ENCODE measurements at places on chromosomes 2 and 18.

DNA sequence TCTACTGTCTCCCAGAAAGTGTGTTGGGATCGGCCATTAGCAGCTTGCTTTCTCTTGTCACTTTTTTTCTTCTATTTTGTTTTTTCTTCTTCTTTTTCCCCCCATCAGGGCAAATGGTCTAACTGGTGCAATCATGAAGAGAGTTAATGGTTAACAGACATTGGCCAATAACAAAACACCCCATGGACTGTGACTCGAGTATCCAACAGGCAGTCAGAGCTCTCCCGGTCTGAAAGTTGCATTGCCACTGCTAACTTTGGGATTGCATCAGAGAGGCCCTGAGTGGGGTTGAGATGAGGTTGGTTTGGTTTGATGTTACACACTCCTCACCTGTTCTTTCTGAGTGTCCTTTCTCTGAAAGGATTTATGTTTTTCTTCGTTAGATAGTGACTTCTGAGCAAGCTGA, 12.9 kb upstream of the SNORC start:
- no peak for DNase-seq

GRCh38 chr18:50666536-50666935, 106.6 kb downstream of the MAPK4 start:
- DNase-seq: no peak

DNA sequence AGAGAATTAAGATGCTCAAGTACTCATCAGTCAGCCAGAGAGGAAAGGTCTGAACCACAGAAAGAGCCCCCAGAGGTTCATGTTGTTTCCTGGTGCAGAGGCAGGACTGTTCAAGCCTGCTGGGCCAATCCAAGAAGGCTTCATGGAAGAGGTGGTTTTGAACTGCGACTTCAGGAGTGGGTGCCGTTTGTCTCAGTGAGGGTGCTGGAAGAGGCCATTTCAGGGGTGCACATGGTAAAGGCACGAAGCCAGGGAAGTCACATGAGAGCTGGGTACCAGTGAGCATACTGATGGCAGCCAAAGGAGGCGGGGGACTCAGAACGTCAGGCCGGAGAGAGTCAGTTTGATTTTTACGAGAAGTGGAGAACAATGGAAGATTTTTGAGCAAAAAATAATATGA, 55.5 kb downstream of the EMILIN2 start:
- DNase-seq: no peak

DNA sequence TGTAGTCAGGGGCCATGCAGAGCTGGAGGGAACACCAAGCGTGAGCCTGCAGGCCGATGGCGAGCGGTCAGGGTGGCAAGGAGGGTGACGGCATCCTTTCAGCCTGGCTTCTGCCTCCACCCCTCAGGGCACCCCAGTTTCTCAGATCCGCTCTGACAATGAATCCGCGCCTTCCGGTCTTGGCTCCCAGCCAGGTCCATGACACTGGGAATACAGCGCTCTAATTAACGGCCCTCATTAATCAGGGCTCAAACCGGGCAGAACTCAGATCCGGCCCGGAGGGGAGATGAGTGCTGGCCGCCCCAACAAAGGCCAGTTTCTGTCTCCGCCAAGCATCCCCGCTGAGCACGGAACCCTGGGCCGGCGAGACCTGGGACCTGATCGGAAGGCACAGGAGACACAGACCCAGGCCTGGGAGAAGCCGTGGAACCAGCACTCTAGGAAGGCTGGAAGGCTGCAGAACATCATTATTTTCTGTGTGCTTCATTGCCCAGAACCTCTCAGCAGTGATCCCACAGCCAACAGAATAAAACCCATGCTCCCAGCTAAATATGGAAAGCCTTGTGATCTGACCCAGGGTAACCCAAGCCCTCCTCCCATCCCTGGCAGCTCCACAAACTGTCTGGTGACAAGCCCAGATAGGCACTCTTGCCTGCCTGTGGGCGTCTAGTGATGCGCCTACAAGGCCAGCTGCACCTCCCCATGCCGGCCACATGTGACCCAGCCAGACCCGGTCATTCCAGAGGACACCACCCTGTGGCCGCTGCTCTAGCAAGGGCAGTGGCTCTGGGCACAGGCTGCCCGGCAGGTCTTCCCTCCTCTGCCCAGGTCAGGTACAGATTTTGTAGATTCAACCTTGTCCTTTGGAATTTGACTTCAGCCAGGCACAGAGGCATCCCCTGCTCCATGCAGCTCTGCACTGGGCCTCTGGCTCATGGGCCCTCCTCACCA, 438.7 kb upstream of the MYT1L start:
- DNase-seq: no peak

DNA sequence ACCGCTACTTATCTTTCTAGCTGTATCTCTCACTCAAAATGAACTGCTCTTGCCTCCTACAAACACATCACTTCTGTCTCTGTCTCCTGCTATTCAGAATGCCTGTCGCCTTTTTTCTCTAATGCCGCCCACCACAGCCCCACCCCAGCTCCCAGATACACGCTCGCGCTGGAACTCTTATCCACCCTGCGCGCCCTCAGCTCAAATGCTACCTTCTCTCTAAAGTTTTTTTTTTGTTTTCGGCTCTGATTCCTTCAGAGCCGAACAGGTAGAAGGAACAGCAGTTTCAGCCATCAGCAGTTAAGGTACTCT, 3.9 kb upstream of the SOS1 start:
- no peak for DNase-seq

DNA sequence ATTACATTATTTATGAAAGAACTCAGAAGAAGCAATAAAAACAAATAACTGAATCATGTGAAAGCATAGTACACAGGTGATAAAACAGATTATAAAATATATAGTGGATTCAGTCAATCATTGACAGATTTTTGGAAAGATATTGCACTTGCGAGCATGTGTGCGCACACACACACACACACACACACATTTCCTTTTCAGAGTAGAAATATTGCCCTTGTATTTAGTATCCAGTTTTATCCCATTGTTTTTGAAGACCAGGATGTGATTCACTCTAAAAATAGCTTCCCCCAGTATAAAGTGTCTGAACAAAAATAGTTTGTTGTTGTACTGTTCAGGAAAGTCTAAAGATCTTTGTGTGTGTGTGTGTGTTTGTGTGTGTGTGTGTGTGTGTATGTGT, 145.5 kb downstream of the CALCRL start:
- peak; percentile 63 for DNase-seq

DNA sequence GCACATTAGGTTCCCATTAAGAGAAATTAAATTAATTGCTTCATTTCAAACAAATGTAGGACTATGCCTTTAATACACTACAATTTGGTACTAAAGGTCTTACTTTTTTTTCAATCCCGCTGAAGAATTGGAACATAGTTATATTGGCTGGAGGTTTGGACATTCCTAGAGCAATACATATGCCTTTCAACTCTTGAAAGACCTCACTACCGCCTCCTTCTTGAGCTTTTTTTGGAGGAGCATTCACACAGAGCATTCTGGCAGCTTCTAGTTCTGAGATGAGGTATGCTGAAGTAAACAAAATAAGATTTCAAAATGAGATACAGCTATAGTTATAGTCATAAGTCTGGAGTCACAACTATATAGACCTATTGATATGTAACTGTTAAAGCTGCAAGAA, 10.9 kb downstream of the FAM98A start:
- no peak for DNase-seq

DNA sequence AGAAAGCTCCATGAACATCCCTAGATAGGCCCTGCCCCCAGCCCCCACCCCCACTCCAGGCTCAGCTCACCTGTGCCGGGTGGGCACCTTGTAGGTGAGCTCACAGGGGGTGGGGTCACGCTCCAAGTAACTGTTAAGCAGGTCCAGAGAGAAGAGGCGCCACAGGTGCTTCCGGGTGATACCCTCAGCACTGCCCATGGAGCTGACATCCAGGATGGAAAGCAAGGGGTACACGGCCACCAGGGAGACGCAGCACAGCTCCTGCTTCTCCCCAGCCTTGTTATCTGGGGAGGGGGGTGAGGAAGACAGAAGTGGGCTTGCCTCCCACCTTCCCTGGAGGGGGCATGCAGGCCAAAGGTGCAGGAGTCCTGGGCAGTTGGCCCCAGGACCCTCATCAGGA, 21.9 kb downstream of the CFAP65 start:
- DNase-seq: no peak

DNA sequence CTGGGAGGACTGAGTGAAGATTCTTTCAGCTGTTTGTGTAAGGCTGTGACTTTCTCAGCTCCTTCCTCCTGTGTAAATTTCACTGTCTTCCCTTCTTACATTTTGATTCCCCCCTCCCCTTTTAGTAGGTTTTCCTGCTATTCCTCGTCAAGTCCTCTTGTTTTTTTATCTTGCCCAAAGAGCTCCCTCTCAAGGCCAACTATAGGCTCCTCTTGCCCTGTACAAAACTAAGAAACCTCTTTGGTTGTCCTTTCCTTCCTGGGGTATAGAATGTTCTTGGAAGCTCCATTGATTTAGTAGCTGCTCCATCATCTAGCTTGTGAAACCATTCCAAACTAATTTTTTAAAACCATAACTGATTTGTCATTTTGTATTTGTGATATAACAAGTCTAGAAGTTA, 7.3 kb downstream of the CCDC121 start:
- no peak for DNase-seq

DNA sequence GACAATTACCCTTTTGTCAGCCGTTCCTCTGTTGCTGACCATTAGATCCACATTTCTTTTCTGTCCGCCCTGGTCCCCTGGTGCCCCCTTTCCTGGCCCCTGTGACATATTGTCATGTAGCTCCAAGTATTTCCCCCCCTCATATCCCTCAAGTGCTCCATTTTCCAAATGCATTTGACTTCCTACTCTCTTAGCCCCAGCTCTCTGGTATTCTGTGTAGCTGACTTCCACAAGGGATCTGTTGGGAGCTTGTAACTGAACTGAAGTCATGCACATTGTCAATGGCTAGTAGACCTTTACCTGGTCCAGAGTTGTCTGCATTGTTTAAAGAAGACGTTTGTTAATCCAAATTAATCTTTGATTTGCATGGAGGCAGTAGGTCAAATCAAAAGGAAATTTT, 34.8 kb downstream of the LIPG start:
- DNase-seq: no peak

GRCh38 chr18:23355206-23355605, 97.9 kb upstream of the RIOK3 start:
- DNase-seq: no peak

DNA sequence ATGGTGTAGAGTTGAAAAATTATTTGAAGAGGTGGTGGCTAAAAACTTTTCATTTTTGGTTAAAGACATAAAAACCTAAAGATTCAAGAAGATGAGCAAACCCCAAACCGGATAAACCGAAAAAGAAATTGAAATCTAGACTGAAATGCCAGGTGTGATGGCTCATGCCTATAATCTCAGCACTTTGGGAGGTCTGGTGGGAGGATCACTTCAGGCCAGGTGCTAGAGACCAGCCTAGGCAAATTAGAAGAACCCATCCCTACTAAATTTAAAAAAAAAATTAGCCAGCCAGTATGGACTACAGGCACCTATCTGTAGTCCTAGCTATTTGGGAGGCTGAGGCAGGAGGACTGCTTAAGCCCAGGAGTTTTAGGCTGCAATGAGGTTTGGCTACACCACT, 126.9 kb downstream of the BAZ2B start:
- no peak for DNase-seq

- DNase-seq: no peak
Measured at GRCh38 chr18:47829831-47830230, 100.6 kb downstream of the SMAD2 start.

GRCh38 chr2:69779258-69780001, 37.5 kb downstream of the ANXA4 start:
- DNase-seq: peak; percentile 58

GRCh38 chr18:6755107-6755506, 25.6 kb downstream of the ARHGAP28 start:
- DNase-seq: no peak

DNA sequence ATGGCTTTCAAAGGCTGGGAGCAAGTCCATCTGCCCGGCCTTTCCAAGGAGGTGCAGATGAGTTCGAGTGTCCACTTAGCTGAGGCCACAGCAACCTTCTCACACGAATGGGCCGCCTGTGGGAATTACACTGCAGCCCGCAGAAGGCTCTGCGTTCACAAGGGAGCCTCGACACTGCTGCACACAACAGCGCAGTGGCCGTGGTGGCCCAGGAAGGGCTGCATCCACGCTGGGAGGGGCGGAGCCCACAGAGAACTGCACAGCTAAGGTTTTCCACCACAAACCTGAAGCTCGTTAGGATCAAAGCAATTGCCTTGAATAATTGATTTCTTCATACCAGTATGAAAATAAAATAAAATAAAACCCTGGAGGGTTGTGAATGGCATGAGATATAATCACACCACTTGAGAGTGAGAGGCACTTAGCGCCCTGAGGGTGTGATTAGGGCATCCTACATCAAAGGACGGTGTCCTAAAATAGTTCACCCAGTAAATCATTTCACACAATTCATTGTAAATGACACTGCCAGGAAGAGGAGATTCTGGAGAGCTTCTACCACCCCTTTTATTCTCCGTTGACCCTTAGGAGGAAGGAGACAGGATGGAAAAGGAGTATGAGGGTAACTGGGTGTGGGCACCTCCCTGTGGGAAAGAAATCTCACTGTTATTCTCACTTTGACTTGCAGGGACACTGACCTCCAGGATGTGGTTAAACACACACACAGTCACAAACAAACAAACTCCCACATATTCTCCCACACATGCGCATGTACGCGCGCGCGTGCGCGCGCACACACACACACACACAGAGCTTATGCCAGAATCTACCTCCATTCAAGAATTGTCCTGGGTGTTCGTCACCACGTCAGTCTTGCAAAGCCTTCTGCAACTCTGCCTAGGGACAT, 256.6 kb upstream of the ID2 start:
- DNase-seq: no peak

GRCh38 chr2:232537499-232537898, 2.0 kb upstream of the CHRNG start:
- no peak for DNase-seq

DNA sequence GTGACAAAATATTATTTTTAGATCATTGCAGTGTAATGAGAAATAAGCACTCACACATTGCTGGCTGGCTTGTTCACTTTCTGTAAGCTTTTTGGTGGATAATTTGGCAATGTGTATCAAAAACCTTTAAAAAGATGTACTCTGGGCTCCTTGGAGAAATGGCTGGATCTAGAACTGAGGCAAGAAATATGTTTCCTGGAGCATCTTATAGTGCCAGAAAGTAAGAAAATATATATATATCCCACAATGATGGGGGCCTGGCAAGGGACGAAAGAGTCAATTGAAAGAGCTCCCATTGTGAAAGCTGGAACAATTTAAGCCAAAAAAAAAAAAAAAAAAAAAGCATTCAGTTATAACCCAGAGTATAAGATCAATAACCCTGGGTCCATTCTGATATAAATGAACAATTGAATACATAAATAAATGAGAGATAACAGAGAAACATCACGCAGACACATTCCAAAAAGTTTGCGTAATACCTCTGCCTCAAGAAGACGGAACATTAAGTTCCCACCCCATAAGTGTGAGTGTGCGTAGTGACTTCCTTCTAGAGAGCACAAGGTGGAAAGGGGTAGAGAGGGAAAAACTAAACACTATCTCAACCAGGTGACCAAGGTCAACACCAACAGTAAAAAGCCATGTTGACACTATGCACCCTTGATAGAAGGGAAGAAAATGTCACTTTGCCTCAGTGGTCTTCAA, 77.5 kb downstream of the BIN1 start:
- no peak for DNase-seq

DNA sequence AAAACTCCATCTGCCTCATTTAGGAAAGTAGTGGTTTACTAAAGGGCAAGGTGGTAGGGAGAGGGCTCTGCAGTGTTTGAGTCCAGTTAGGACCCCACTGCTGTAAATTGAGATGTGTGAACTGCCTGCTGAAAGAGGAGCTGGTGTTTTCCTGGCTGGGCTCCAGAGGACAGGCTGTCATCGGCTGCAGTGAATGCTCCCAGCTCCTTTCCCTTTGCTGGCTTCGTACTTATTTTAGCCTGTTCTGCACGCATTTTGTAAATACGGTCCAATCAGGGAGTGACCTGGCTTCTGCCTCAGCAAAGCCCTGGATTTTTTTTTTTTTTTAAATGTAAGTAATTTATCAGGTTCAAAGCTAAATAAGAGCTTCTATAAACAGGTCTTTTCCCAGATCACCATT, 37.5 kb downstream of the SLC4A3 start:
- DNase-seq: no peak

All from ELR (cell line).